NCI-H1930 (cell line): ENCODE measurements at places on chromosomes 5 and 9.
A peak's percentile ranks its signal among the peaks of the same experiment; 100 is the strongest.

DNA sequence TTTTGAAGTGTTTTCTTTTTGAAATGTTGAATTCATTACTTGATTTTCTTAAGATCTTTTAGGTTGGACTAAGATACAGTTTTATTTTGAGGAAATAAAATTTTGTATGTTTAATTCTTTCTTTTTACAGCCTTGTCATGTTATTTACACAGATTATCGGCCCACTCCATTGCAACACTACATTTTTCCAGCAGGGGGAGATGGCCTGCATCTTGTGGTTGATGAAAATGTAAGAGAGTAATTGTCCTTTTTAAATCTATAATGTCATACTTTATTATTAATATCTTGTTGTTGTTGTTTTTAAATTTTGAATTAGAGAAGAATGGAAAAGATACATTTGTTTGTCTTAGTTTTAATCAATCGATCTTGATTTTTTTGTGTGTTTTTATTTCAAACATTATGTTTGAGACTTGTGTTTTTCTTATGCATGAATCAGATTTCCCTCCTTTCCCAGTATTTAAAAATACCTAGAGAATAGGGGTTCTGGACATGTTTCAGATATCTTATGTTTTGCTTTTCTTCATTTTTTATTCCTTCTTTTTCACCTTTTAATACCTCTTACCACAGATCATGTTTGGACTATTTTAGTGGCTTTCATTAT, 36.7 kb downstream of the MTREX start:
- no peak for DNase-seq

- no peak for DNase-seq
Measured at GRCh38 chr5:34042321-34042720, 692 bp downstream of the C1QTNF3 start.

- DNase-seq = no peak
Measured at GRCh38 chr5:151174612-151175101, 17.1 kb upstream of the ANXA6 start.

GRCh38 chr5:9176641-9177040, 369.2 kb downstream of the SEMA5A start:
- DNase-seq = no peak

DNA sequence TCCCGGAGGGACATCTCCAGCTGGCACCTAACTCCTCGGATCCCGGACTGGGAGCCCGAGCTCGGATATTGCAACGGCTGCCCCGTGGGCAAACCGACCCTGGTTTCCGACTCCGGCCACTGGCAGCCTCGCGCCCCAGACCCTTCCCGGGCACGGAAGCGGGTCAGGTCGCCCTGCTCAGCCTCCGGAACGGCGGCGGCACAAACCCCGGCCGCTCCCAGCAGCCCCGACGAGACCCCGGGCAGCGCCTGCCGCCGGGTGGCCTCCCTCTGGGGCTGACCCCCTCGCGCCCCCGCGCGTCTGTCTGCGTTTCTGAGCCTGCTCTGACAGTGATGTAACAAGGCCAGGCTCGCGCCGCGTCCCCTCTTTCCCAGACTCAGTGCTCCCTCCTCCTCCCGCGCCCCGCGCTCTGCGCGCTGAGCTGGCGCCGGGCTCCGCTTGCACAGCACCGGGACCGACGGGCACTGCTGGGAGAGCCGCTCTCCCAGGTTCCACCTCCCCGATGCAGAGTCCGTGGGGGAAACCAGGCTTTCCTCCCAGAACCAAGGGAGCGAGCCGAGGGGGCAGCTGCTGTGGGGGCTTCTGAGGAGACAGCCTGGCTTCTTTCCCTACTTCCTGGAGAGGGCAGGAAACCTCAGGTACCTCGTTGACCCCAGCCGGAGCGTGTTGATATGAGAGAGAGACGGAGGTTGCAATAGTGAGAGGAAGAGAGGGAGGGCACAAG, at the start of gene TMEM215:
Gene TMEM215, plus strand, starts transcription at position 373 of the 724 bp plus-strand sequence. CDS start 644 bp downstream, outside the sequence.
- peak; percentile 32 for DNase-seq

DNA sequence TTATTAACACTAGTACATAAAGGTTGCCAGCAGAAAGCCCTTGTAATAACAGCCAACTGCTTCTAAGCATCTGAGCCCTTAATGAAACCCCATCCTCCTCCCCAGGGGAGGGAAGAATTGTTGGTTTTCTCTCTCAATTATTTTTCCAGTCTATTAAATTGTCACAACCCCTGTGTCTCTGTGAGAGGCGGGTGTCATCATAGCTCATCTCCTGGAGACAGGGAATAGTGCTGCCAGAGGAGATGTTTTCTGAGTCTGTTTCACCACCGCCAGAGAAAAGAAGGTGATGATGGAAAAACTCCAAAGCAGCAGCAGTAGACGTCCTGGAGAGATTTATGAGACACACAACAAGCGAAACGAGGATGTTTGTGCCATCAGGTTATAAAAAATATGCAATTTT, 271.1 kb upstream of the NMUR2 start:
- DNase-seq = no peak

DNA sequence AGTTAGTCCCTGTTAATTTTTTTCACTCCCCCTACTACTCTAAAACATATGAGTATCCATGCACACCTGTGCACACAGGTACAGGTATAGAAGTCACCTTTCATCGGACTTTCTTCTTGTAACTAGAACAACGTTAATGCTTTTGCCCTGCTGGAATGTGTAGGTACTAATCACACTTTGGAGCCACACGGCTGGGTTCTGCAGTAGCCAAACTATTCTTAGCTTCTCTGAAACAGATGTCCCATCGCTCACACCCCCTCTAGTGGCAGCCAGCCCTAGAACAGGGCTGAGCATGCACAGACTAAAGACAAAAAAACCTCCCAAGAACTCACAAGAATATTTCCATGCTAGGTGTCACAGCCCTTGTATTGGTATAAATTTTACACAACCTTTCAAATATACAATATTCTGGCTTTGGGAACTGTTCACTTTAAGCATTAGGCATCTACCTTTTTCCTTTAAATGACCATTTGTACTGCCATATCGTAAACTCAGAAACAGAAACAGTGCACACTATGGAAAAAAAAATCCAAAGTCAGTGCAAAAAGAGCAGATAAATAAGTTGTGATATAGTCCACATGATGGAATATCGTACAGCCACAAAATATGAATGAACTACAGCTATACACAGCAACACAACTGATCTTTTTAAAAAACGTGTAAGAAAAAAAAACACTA, 64.0 kb downstream of the RETREG1 start:
- peak; percentile 47 for DNase-seq

DNA sequence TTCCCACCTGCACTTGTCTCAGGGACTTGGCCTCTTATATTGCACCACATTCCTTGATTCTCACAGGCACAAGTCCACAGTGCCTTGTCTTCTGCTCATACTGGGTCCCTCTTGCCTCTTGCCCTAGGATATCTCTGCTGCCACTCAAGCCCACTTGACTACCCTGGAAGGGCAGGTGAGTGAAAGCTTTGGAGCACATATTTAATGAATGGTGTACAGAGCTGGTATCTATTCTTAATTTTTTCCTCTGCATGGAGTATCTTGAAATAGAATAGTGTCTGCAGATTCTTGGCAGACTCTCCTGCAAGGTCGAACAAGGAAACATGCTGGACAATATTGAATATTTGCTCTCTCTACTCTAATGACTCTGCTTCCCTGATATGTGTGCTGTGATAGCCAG, 1248.0 kb downstream of the MAT2B start:
- DNase-seq = no peak

- no peak for DNase-seq
Measured at GRCh38 chr9:108259917-108260675, 595.7 kb downstream of the ACTL7B start.
